ENCODE measurements at places on chromosomes 6 and 20.

DNA sequence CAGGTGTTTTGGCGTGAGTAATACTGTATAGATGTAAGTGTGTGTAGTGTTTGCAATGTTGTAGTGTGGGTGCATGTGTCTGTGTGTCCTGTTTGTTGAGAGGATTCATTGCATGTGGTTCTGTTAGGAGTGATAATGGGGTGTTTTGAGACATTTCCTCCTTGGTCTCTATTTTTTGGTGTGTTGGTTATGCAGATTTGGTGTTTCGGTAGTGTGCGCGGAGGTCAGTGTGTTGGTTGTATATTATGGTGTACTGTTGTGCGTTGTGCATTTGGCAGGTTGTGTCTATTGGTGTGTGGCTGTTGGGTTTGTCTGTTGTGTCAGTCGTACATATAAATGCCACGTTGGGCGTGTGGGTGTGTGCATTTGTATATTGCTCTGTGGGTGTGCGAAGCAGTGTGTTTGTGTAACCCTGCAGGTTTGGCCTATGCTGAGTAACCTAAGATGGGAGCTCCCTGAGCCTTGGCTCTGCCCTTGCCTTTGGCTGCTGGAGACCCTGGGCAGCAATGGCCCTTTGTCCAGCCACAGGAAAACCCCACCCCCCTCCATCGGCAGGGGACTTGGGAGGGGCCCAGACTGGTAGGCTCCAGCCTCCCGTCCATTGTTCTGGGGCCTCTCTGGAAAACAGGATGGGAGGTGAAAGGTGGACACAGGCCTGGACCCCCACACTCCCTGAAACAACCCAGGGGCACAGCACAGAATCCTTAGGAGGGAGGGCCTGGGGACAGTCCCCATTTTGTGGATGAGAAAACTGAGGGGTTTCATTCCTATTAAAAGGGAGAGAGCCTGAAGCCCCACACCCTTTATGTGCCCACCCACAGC lies 10.3 kb upstream of the ID1 start:
- no peak for DNase-seq

- no peak for DNase-seq
Measured at GRCh38 chr6:68013780-68014515, 621.1 kb upstream of the ADGRB3 start.

DNA sequence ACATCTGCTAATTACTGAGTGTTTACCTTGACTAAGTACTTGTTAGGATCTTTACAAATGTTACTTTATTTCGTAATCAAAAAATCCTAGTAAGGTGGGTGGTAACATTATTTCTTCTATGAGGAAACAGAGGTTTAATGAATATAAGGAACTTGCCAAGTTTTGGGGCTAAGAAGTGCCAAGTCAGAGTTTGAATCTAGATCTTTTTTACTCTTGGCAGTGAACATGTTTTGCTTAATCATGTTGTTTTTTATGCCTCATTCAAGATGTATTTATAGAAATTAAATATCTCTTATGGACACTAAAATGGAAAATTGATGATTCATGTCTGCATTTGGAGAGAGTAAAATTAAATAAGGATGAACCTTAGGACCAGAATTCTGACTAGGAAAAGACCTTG lies 393.7 kb downstream of the UTRN start:
- no peak for DNase-seq

DNA sequence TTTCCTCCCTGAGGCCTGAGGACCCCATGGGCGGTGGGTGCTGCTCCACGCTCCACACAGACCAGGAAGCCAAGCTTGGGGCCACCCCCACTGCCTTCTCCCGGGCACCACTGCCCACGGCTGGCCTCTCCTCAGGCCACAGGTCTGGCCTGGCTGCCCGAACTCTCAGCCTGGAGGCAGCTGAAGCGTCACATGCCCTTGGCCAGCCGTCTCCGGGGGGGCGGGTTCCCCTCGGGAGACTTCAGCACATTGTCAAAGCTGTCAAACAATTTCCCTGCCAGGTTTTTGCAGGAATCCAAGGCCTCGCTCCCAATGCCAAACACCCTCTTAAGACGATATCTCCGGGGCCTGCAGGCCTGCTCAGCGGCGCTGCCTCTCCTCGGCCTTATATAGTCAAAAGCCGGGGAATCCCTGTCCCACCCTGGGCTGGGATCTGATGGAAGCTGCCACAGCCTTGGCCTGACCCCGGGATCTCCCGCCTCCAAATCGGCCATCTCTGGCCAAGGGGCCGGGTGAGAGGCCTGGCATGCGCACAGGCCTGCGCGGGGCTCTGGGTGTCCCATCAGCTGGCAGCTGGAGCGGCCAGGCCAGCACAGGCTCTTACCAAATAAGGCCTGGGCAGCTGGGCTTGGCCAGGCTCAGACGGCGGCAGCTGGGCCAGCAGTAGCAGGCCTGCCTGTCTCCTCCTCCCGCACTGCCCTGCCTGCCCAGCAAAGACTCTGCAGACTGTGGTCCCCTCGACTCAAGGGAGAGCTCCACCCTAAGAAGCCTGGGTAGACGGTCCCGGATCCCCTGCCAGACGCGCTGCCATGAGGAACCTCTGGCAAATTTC lies 49.7 kb downstream of the RBM38 start:
- DNase-seq = no peak

DNA sequence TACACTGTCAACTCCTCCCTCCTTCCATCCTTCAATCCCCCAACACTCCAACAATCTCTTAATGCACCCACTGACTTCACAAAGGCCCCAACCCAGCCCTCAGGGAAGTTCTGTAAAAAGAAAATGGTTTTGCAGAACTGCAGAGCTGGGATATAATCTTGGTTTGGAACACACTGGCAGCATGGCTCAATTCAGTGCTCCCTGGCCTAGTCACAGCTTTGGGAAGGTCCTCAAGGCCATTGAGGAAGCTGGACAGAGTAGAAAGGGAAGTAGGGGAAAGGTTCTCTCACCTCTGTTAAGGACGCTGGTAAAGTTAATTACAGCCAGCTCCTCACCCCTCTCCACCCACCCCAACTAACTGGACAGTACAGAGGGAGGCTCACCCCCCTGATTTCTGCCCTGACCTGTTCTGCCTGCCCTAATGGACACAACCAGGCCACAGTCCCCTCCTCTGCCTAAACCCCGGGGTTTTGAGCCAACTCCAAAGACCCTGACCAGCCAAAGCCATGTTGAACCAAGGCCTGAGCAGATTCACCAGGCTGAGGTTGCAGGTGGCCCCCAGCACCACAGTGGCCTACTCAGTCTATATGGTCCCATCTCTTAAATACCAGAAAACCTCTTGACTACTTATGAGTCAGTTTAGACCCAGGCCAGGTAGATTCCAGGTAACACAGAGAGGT lies 49.2 kb downstream of the MAFB start:
- DNase-seq = no peak

- no peak for DNase-seq
Measured at GRCh38 chr6:100338090-100338489, 126.6 kb downstream of the SIM1 start.

DNA sequence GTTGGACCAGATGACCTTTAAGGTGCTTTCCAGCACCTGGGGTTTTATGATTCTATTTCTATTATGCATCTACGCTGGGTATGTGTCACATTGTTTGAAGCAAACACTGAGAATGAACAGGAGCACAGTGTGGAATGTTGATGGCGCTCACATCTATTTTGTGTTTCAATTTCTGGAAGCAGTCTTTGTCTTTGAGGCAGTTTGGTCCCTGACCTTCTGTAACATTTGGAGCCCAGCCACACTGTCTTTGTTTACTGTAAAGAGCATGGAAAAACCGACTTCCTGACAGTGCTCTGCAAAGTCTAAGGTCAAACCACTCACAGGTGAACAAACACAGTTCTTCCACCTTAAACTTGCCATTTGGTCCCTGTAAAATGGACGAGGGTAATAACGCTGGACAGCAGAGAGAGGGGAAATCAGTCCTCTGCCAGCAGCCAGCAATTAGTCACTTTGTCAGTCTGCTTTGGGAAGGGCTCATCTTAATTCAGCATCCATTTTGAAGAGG lies 155.5 kb downstream of the PRL start:
- DNase-seq = no peak

GRCh38 chr20:1841554-1842140 lies 53.6 kb upstream of the SIRPA start:
- DNase-seq = no peak

- DNase-seq = no peak
Measured at GRCh38 chr6:113306552-113307145, 550.5 kb upstream of the MARCKS start.
